ENCODE measurements at places on chromosomes 6 and 20.

- no peak overlapping the region for H3K4me3 ChIP-seq
- no peak for DNase-seq
- no peaks in the 10 kb centered on the region for H3K27me3 ChIP-seq
- H3K27ac ChIP-seq = no peak overlapping the region
Measured at GRCh38 chr6:125217369-125217768, 63.8 kb downstream of the TPD52L1 start.

GRCh38 chr6:133805876-133806275, 83.0 kb upstream of the TCF21 start:
- H3K27me3 ChIP-seq = no peaks in the 10 kb centered on the region
- DNase-seq = no peak
- no peak overlapping the region for H3K27ac ChIP-seq

- H3K27ac ChIP-seq = no peak overlapping the region
- H3K4me3 ChIP-seq = no peak overlapping the region
- no peaks in the 10 kb centered on the region for H3K27me3 ChIP-seq
- peaks cover 20% of the 10 kb centered on the region for H3K4me1 ChIP-seq
- no peak for DNase-seq
Measured at GRCh38 chr6:38305995-38306681, 333.6 kb downstream of the BTBD9 start.

- H3K4me1 ChIP-seq = peaks cover 3% of the 10 kb centered on the region
- no peak overlapping the region for H3K27ac ChIP-seq
Measured at GRCh38 chr6:43809417-43810305, 39.6 kb downstream of the VEGFA start.

- H3K27me3 ChIP-seq = no peaks in the 10 kb centered on the region
- peaks cover under 1% of the 10 kb centered on the region for H3K4me1 ChIP-seq
- H3K4me3 ChIP-seq = no peak overlapping the region
- no peak overlapping the region for H3K27ac ChIP-seq
- no peak for DNase-seq
Measured at GRCh38 chr6:97150932-97151331, 132.1 kb downstream of the MMS22L start.

- peaks cover 5% of the 10 kb centered on the region for H3K27me3 ChIP-seq
- no peak overlapping the region for H3K27ac ChIP-seq
- H3K4me1 ChIP-seq = peaks cover 2% of the 10 kb centered on the region
- no peaks in the 10 kb centered on the region for H3K36me3 ChIP-seq
- H3K4me3 ChIP-seq = no peak overlapping the region
Measured at GRCh38 chr20:8507231-8507630, 375.2 kb downstream of the PLCB1 start.

DNA sequence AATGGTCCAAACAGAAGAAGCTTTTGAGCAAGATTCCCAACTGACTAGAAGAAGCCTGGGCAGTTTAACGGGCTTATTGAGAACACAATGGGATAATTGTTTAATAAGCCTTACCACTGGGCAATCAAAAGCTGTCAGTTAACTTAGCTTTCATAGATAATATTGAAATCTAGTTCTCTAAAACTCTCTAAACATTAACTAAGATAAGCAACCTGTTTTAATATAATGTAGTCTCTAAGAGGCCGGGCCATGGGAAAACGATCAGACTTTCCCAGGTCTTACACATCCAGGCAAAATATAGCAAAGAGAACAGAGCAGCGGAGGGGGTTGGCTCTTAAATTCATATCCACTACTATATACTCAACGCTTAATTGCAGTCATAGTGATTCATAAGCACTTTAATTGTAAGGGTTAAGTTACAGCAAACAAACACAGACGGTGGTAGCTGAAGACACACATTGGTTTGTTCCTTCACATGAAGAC, 128.0 kb upstream of the FAM83B start:
- peaks cover 22% of the 10 kb centered on the region for H3K4me1 ChIP-seq
- no peak overlapping the region for H3K4me3 ChIP-seq
- no peaks in the 10 kb centered on the region for H3K27me3 ChIP-seq
- no peak for DNase-seq
- no peak overlapping the region for H3K27ac ChIP-seq

DNA sequence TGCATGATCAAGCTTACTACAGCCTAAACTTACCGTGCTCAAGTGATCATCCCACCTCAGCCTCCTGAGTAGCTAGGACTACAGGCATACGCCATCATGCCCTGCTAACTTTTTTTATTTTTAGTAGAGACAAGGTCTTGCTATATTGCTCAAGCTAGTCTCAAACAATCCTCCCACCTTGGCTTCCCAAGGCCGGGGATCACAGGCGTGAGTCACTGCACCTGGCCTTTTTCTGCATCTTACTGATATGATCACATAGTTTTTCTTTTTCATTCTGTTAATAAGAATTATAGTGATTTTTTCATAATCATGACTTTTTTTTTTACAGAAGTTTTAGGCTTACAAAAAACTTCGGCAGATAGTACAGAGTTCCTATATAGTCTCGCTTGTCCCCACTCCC, 93.2 kb downstream of the KIF13A start:
- H3K27me3 ChIP-seq = no peaks in the 10 kb centered on the region
- no peak overlapping the region for H3K4me3 ChIP-seq
- H3K4me1 ChIP-seq = peaks cover 2% of the 10 kb centered on the region
- no peak for DNase-seq
- H3K36me3 ChIP-seq = peaks cover 74% of the 10 kb centered on the region
- no peak overlapping the region for H3K27ac ChIP-seq

GRCh38 chr6:33901822-33902456, 98.1 kb upstream of the MLN start:
- H3K27ac ChIP-seq = no peak overlapping the region
- peaks cover 51% of the 10 kb centered on the region for H3K27me3 ChIP-seq
- no peaks in the 10 kb centered on the region for H3K36me3 ChIP-seq
- H3K4me1 ChIP-seq = peaks cover 15% of the 10 kb centered on the region

- H3K4me3 ChIP-seq = no peak overlapping the region
- no peaks in the 10 kb centered on the region for H3K27me3 ChIP-seq
- H3K27ac ChIP-seq = no peak overlapping the region
- H3K4me1 ChIP-seq = no peaks in the 10 kb centered on the region
Measured at GRCh38 chr6:96237638-96238347, 222.0 kb downstream of the FUT9 start.

GRCh38 chr20:33566781-33567603, 77.1 kb downstream of the CBFA2T2 start:
- peaks cover 55% of the 10 kb centered on the region for H3K4me1 ChIP-seq
- H3K36me3 ChIP-seq = no peaks in the 10 kb centered on the region
- DNase-seq = no peak
- H3K27ac ChIP-seq = peak overlapping the region; percentile 51
- H3K4me3 ChIP-seq = no peak overlapping the region

GRCh38 chr6:47034926-47035325, 7.2 kb downstream of the ADGRF1 start:
- peak overlapping the region; percentile 16 for H3K4me3 ChIP-seq
- H3K36me3 ChIP-seq = no peaks in the 10 kb centered on the region

DNA sequence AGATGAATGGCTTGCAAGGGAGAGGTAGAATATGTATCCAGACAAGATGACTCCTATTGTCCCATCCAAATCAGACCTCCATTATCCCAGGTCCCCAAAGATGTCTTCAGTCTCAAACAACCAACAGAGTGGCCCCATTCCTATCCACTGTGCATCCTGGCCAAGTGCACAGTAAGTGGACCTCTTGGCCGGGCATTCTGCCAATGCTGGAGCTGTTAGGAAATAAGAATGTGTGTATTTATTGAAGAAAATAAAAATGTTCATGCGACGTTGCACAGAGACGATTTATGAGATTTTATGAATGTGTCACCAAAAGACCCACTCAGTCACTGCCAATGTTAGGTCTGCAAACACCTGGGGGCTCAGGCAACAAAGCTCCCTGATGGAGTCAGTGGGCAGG, 196.0 kb downstream of the MAFB start:
- no peak overlapping the region for H3K27ac ChIP-seq
- no peak overlapping the region for H3K4me3 ChIP-seq
- H3K36me3 ChIP-seq = no peaks in the 10 kb centered on the region
- no peak for DNase-seq

- H3K27ac ChIP-seq = no peak overlapping the region
- H3K27me3 ChIP-seq = no peaks in the 10 kb centered on the region
- H3K36me3 ChIP-seq = peaks cover 16% of the 10 kb centered on the region
- H3K4me3 ChIP-seq = no peak overlapping the region
- DNase-seq = no peak
Measured at GRCh38 chr6:85493389-85493788, 43.5 kb downstream of the NT5E start.

- DNase-seq = no peak
- H3K36me3 ChIP-seq = no peaks in the 10 kb centered on the region
- H3K4me3 ChIP-seq = no peak overlapping the region
- peaks cover 18% of the 10 kb centered on the region for H3K4me1 ChIP-seq
- H3K27me3 ChIP-seq = no peaks in the 10 kb centered on the region
Measured at GRCh38 chr6:89979481-89980119, 85.3 kb downstream of the GJA10 start.

GRCh38 chr20:61940976-61941720, 124.5 kb downstream of the TAF4 start:
- no peaks in the 10 kb centered on the region for H3K36me3 ChIP-seq
- no peaks in the 10 kb centered on the region for H3K27me3 ChIP-seq
- no peak overlapping the region for H3K4me3 ChIP-seq
- no peaks in the 10 kb centered on the region for H3K4me1 ChIP-seq

DNA sequence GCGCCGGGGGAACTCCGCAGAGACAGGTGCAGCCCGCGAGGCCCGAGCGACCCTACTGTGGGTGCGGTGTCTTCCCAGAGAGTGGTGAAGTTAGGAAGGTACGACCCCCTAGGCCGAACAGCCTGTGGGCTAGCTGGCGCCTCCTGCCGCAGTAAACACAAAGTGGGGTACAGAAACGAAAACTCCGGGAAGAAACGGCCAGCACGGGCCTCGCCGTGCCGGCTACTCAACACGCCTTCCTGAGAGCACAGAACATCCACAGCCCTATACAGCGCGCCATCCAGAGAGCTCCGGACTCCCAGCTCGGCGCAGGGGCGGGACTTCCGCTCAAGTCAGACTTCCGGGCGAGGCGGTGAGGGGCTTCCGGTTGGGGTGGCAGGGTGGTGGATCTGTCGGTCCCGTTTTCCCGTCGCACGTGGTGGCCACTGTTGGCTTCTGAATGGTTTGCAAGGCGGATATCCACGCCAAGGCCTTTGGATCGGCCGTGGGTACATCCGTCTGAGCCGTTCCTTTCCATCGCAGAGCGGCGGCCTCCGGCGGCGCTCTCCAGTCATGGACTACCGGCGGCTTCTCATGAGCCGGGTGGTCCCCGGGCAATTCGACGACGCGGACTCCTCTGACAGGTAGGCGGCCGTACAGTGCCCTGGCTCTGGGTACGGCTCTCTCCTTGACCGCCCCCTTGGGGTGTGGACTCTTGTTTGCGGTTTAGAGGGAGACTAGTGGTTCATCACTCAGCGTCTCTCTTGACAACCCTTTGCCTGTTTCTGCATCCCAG, at the start of the genes CAGE1 and RIOK1:
TSS of gene CAGE1 (minus strand) at position 292 of the 775 bp plus-strand sequence. CDS start 2,569 bp downstream, outside the sequence.
TSS of gene RIOK1 (plus strand) at position 358 of the 775 bp plus-strand sequence. CDS start at position 553, 195 bp downstream.
- DNase-seq = peak; percentile 82
- peaks cover 34% of the 10 kb centered on the region for H3K4me1 ChIP-seq
- peak within 1 kb of the TSS; percentile 86 for H3K4me3 ChIP-seq
- peaks cover 3% of the 10 kb centered on the region for H3K36me3 ChIP-seq
- peak within 1 kb of the TSS; percentile 99 for H3K27ac ChIP-seq

- H3K36me3 ChIP-seq = no peaks in the 10 kb centered on the region
- H3K27ac ChIP-seq = no peak overlapping the region
- H3K4me3 ChIP-seq = peak overlapping the region; percentile 68
- H3K4me1 ChIP-seq = peaks cover 25% of the 10 kb centered on the region
- no peak for DNase-seq
- H3K27me3 ChIP-seq = peaks cover 98% of the 10 kb centered on the region
Measured at GRCh38 chr6:165988302-165988756, 179.3 kb downstream of the TBXT start.

DNA sequence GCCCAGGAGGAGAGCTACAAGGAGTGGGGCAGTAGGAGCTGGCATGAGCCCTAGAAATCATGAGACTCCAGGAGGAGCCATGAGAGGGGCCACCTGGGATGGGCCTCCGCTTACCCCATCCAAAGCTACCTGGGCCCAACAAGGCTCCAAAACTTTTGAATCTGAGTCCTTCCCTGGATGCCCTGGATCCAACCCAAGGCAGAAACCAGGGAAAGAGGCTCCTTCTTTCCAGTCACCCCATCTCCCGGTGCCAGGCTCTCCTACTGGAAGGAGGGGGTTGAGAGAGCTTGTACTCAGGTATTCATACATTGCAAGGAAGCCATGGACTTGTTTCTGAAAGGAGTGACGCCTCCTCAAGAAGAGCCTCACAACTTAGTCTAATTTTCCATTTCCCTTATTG, 7.8 kb upstream of the SIRPG start:
- H3K36me3 ChIP-seq = no peaks in the 10 kb centered on the region
- H3K27ac ChIP-seq = no peak overlapping the region
- DNase-seq = no peak
- H3K4me1 ChIP-seq = no peaks in the 10 kb centered on the region
- no peak overlapping the region for H3K4me3 ChIP-seq
